ENCODE measurements at places on chromosomes 3 and 15. TPM values are rescaled to one million over a fixed set of nuclear protein-coding genes. Genes with fewer than 3 reads are reported as not detected.

GRCh38 chr15:74781431-74782258 is at the start of gene CSK:
Gene CSK, plus strand, starts transcription at chr15:74782080. Its CDS starts 16,218 bp downstream, at chr15:74798298.
- no peak for DNase-seq

DNA sequence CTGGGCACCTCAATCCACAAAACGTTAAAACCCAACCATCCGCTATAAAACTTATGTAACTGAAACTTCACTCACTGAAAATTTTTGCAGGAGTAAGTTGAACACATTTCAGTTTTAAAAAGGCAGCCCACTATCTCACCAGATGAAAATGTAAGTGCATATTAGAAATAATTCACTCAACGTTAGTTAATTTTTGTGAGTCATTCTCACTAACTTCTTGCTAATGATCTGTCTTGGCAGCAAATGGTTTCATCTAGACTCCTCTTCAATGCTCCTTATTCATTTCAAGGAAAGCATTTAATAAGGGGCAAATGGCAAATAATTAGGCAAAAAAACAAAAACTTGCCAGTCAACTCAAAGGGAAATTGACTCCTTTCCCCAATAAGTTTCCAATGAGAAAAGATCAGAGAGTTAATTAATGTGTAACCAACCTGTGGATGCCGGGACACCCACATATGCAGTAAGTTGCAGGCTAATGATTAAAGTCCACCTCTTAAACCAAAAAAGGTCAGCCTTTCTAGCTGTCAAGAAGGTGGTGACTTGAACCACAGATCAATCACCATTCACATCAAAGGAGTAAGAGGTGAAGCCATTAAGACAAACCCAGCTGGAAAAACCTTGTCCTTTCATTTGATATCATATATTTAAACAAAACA is 22.9 kb upstream of the PRICKLE2 start:
- DNase-seq: no peak

DNA sequence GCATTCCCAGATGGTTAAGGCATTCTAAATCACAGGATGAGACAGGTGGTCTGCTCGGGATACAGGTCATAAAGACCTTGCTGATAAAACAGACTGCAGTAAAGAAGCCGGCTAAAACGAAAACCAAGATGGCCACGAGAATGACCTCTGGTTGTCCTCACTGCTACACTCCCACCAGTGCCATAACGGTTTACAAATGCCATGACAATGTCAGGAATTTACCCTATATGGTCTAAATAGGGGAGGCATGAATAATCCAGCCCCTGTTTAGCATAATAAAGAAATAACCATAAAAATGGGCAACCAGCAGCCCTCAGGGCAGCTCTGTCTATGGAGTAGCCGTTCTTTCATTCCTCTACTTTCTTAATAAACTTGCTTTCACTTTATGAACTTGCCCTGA is 151.1 kb downstream of the ZNF385D start:
- DNase-seq: no peak

- no peak for DNase-seq
Measured at GRCh38 chr3:105402287-105402801, 35.6 kb downstream of the ALCAM start.

DNA sequence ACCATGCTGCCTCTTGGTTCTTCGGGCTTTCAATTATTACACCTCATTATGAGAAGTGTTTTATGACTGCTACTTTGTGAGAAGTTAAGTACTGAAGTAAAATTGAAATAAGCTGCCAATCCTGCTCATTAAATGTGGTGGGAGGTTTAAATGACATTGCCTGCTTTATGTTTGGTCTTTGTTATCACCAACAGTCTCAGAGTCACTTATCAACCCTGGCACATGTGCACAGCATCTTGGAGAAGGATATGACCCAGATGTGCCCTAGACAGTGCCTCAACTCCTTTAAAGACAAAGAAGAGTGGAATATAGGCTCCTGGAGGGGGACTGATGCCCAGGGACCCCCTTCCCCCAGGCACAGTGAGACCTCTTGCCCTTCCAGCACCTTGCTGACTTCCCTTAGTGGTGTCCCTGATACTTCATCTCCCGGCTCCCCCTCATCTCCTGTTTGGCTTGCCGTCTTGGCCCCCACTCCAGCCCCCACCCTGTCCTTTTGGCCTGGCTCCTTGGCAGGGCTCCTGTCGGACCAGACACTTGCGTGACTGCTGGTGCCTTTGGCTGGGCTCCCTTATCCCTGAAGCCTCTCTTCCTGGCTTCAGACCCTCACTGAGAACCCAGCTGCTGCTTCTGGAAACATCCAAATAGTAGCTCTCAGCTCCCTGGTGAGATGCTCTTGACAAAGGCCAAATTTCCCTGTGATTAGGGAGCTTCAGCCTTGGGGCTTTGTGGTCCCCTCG is 39.8 kb downstream of the ARHGAP31 start:
- no peak for DNase-seq

DNA sequence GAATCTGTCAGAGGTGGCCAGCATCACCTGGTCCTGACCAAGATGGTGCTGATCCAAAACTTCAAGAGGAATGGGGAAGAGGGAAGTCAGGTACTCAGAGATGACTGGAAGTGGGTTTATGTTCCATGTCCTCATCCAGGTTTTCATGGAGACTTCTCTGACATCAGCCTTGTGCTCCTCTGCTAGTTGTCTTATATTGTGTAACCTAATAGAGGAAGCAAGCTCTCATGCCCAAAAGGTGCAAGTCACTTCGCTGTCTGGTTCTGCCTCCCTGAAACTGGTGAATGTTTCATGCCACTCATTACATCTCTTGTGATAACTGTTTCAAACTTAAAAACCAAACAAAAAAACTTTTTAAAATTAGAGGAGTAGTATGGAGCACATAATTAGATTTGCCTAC is 127.2 kb upstream of the MANF start:
- no peak for DNase-seq

DNA sequence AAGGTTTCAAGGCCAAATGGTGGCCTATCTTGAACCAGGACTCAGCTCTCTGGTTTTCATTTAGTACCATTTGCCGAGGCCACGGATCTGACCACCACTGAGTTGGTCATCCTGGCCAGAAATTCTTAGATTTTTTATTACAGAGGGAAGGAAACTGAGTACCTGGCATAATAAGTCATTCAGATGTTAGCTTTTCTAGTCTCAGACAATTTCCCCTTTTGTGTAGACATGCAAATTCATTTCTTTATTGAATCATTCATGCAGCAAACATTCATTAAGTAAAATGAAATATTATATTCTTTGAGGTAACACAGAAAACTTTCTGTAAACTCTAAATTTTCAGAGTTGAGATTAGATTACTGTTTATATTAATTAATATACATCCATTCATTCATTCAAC is 223.7 kb downstream of the PDCD6IP start:
- no peak for DNase-seq

DNA sequence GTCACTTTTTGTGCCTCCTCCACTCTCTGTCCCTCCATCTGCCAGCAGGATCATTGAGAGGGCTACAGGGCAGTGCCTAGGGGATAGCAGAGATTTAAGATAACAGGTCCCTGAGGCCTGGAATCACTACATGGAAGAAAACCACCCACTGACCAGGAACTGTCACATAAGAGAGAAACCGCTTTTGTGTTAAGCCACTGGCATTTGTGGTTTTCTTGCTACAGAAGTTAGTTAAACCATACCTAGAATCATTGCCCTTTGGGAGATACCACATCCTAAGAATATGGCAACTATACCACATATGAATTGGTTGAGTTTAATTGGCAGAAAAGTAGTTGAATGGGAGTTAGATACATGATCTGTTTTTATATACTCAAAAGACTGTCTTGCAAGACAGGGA is 112.8 kb upstream of the LPP start:
- DNase-seq: no peak

DNA sequence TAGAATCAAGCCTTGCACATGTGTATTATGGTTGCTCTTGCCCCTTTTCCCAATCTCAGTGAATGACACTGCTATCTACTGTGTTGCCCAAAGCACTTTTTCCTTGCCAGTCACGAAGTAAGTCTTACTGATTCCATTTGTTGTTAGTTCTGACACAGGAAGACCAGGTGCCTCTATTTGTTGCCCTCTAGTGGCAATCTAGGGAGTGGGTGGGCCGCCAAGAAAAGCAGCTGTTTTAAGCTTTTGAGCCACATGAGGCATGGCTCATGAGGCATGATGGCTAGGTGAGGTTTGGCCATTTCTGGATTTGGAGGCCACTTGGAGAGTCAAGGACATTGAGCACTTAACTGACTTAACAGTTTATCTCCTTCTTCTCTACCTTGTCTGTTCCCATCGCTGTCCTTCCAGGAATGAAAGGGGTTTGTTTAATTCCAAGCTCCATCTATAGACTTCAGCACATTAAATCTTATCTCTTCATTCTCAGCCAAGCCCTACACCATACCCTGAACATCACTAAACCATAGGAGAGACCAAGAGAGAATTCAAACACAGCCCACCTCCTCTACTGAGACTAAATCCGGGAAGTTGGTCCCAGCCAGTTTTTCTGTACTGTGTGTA is 103.1 kb downstream of the HCN4 start:
- no peak for DNase-seq

- no peak for DNase-seq
Measured at GRCh38 chr15:26050984-26051383, 187.9 kb upstream of the ATP10A start.

GRCh38 chr3:126525091-126525852 is 1.3 kb downstream of the CHST13 start:
- no peak for DNase-seq

Gene CDHR4
- polyA plus RNA-seq: not detected

Gene PDZRN3
- 5.1 TPM for polyA plus RNA-seq

Gene MKRN3
- 0.43 TPM for polyA plus RNA-seq

Gene ADPRH
- polyA plus RNA-seq: 1.6 TPM

Gene SLCO2A1
- 5.4 TPM for polyA plus RNA-seq
